ENCODE measurements at places on chromosomes 7 and 10.

DNA sequence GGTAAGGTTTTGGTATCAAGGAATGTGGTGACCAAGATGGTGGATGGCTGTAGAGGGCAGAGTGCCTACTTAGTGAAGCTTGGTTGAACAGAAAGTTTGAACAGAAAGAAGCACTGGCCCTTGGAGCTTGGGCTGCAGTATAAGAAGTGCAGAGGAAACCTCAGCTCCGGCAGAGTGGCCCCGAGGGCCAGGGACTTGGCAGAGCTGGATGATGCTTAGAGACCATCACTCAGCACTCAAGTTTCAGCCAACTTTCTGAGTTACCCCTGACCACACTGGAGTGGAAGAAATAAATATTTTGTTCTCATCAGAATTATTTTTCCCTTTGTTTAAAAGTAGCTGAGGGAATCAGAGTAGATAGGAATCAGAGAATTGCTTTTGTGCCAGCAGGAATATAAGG, 336.7 kb downstream of the C7orf25 start:
- DNase-seq: no peak

DNA sequence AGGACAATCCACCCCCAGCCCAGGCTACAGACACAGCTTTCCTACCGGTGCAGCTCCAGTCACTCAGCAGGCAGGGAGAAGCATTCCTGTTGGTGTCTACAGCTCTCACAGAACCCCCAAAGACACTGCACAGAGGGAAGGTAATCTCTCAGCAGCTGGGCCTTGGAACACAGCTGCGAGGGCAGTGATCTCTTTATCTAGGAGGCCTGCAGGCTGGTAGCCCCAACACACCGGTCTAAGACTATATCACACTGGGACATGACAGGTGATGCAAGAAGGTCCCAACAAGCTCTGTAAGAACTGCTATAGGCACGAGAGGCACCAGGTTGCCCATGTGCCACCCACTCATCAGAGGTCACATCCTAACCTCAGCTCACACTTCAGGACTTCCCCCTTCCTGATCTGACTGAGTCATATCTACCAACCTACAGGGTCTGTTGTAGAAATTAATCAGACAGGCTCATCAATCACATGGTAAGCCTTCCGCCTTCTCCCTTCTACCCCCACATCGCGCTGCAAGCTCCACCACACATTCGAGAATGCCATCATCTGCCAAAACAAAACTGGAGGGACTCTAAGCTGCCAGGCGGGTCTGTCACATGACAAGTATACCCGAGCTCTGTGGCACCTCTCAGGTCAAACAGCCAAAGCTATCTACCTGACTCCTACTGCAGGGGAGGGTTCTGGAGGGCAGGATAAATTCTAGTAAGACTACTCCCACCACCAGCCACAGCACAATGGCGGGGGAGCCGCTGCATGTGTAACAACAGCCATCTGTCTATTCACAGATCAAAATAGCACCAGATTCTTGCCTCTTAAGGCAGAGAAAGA, 26.1 kb downstream of the FAM53B start:
- DNase-seq: no peak

DNA sequence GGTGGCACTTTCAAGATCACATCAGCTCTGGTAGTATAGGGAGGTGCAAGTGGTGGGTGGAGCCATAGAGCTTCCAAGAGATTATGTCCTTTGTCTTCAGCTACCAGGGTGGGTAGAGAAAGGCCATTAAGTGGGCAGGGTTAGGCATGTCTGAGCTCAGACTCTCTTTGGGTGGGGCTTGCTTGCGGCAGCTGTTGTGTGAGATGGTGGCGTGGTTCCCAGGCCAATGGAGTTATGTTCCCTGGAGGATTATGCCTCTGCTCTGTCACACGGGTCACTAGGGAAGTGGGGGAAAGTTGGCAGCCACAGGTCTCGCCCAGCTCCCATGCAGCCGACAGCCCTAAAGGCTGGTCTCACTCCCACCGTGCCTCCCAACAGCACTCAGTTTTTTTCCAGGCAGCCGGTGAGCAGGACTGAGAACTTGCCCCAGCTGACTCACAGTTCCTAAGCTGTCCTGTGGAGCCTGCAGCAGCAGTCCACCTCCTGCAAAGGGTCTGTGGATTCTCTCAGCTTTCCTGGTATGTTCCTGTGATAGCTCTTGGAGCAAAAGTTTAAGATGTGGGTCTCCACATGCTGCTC, 459.0 kb downstream of the SH2D4B start:
- DNase-seq: no peak

- no peak for DNase-seq
Measured at GRCh38 chr7:18520450-18521235, 25.1 kb downstream of the HDAC9 start.

GRCh38 chr7:144256112-144256511, 8.5 kb downstream of the OR2A7 start:
- DNase-seq: no peak
